ENCODE measurements at places on chromosomes 5 and 9.
A peak's percentile ranks its signal among the peaks of the same experiment; 100 is the strongest.

DNA sequence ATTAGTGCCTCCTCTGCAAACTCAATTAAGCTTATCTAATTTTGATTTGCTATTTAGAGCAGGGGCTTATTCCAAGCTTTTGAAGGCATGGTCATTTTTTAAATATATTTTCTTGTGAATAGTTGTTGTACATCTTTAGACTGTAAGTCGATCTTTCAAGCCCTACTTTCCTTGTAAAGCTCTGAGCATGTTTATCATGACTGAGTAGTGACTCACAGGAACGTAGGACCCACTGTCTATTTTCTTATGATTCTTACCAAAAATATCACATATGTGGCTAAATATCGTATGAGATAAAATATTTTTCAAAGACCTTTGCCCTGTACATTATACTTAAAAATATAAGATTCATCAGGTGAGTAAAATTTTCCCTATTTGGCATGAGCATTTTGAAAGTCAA lies 440.4 kb upstream of the GRIN3A start:
- DNase-seq = no peak

- DNase-seq = no peak
Observed at GRCh38 chr9:36914212-36914577, 119.9 kb downstream of the PAX5 start.

- DNase-seq = no peak
Observed at GRCh38 chr5:138975098-138975847, 100.1 kb upstream of the LRRTM2 start.

- no peak for DNase-seq
Observed at GRCh38 chr5:862367-863243, 11.8 kb upstream of the ZDHHC11 start.

DNA sequence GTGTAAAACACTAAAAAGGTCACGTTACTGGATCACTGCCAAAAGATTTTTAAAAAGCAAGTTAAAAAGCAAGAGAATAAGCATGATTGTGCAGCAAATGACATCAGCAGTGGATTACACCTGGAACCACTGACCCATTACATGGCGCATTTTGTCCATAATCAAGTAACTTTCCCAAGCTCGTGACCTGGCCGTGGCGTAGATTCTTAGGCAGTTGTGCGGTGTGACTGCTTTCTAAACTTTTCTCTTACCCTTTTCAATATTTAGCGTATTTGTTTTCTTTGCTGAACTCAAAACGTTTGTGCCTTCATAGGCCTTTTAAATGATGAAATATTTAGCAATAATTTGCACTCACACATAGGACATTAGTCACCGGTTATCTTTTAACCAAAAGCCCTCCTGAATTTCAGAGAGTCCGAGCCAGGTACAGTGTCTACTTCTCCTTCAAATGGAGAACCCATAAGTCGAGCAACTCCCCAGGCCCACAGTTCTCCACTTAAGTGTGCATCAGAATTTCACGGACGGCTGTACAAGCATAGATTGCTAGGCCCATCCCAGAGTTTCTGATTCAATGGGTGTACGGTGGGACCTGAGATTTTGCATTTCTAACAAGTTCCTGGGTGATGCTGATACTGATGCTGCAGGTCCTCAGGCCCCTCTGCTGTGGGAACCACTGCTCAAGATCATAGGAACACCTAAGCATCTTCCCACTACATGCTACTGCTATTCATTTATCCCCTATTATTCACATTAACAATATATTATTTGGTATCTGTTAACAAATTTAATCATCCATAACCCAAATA lies 144.4 kb downstream of the GLIS3 start:
- no peak for DNase-seq

GRCh38 chr9:131410044-131410491 lies 16.2 kb downstream of the PRRC2B start:
- peak; percentile 52 for DNase-seq

DNA sequence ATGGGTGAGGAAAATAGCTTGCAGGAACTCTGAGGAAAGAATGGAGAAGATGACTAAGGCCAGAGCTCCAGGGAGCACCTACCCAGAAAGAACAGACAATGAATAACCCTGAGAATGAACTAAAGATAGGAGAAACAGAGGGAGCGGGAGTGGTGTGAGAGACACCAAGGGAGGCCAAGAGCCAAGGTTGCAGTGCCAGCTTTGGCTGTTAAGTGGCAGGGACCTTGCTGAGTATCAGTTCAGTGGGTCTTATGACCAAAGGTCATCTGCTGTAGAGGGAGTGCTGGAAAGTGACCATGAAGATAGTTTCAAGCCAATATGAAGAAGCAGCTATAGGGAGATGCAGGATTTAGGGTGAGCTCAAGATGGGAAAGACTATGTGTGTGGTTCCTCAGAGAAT lies 16.7 kb downstream of the P4HA2 start:
- DNase-seq = no peak

DNA sequence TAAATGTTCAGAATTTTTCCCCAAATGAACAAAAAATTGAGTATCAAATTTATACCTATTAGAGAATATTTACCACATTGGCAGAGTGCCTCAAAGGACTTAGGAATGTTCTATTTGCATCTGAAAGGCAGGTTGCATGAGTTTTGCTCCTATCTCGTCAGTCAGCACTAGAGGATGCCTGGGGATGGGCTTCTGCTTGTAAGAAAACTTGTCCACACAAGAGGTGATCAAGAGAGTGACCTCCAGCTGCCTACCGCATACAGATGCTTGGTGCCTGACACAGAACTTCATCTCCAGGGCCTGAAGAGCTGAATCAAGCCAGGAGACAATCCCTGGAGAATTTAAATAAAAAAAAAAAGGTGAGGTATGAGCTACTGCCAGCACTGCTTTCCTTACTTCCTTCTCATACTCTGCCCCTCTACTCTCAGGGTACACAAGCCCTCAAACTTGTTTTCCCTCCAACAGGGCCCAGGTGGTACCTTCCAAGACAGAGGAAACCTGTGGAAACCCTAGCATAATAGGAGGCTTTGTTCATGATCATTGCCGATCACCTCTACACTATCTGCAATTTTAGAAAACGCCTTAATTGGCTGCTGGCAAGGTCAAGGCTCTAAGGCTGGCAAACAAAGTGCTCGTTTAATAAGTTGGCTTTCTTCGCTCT lies 166.6 kb downstream of the ELAVL2 start:
- no peak for DNase-seq

DNA sequence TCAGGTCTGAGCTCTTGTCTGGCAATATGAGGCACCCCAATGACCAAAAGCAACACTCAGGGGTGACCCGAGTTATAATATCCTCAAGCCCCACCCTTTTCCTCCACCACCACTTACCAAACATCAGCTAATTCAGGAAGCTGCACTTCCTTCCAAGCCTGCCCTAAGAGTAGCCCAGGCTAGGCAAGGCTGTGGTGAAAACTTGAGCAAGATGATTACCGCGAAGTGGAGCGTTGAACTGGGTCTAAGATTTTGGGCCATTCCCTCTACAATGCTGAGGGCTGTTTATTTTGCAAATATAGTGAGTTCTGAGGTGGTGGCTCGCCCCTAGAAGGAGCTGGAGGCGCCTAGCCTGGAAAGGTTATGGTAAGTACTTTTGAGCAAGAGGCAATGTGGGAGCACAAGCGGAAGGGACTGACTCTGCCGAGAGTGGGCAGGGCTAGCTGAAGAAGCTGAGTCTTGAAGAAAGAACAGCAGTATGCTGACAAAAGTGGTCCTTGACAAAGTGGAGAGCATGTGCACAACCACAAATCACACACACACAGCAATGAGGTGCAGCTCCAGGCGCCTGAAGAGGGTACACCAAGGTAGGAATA lies at the start of gene HK3:
HK3 (minus strand) TSS at position 51 of the 596 bp plus-strand sequence. CDS start 3,187 bp downstream, outside the sequence.
- DNase-seq = peak; percentile 41

GRCh38 chr5:87741881-87742280 lies 329.2 kb upstream of the CCNH start:
- DNase-seq = no peak

DNA sequence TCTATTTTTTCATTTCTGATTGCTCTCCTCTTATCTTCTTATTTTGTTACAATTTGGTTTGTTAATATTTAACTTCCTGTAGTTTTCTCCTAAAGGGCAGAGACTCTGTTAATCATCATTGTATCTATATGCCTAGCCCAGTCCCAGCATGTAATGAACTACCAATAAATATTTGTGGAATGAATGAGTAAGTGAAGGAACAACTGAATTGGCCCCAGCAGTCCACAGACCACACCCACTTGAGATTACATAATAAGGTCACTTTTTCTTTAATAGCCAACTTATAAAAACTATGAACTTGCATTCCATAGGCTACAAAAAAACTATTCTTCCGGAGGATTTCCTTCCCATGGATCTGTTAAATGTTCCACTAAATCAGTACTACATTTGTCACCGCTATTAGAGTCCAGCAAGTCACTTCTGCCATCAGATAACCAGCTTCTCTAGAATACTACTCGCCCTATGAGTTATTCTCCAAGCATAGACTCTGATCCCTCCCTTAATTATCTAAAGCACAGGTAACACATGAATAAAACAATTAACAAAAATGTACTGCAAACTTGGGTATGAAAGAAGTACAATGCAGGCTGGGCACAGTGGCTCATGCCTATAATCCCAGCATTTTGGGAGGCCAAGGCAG lies 27.5 kb upstream of the TNPO1 start:
- no peak for DNase-seq

GRCh38 chr5:156883316-156883875 lies 33.3 kb downstream of the PPP1R2B start:
- DNase-seq = no peak

- no peak for DNase-seq
Observed at GRCh38 chr5:132479111-132479951, 11.2 kb downstream of the IRF1 start.

DNA sequence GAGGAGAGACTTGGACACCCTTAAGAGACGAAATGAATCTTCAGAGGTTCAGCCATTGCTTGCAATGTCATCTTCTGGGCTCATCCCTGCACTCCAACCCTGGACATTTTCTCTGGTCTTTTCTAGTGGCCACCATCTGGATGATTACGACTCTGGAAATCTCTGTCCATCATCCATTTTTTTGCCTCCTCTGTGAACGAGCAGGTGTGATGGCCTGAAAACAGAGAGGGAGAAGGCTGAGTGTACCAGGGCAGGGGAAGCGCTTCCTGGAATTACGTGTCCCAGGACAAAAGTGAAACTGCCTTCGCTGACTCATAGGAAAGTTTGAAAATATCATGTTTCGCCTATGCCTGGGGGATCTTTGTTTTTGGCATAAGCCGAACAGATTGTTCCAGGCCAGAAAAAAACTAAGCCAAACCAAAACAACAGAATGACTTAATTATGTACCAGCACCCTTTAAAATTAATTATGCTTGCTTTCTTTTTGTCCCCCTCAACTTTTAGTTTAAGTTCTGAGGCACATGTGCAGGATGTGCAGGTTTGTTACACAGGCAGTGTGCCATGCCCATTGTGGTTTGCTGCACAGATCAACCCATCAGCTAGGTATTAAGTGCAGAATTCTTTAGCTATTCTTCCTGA lies 31.9 kb downstream of the ANKRD33B start:
- DNase-seq = no peak

- no peak for DNase-seq
Observed at GRCh38 chr5:124880903-124881697, 134.7 kb upstream of the ZNF608 start.

GRCh38 chr5:178461004-178461730 lies 129.0 kb downstream of the COL23A1 start:
- no peak for DNase-seq

- no peak for DNase-seq
Observed at GRCh38 chr9:696332-697323, 144.9 kb upstream of the DMRT1 start.

- no peak for DNase-seq
Observed at GRCh38 chr9:80555782-80556325, 984.1 kb downstream of the TLE4 start.

DNA sequence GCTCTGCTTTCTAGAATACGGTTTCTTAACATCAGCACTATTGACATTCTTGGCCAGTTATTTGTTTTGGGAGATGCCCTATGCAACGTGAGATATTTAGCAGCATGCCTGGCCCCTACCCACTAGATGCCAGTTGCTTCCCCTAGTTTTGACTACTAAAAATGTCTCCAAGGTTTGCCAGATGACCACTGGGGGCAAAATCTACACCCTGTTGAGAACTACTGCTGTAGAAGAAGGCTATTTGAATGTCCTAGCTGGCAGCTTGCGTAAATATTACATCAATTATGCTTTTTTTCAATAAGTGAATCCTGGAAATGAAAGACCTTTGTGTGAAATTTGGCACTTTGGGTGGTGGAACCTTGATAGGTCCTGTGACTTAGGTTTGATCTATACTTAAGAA lies 5.0 kb downstream of the NCBP1 start:
- DNase-seq = no peak

GRCh38 chr5:54883374-54884194 lies 101.8 kb downstream of the ESM1 start:
- DNase-seq = no peak

DNA sequence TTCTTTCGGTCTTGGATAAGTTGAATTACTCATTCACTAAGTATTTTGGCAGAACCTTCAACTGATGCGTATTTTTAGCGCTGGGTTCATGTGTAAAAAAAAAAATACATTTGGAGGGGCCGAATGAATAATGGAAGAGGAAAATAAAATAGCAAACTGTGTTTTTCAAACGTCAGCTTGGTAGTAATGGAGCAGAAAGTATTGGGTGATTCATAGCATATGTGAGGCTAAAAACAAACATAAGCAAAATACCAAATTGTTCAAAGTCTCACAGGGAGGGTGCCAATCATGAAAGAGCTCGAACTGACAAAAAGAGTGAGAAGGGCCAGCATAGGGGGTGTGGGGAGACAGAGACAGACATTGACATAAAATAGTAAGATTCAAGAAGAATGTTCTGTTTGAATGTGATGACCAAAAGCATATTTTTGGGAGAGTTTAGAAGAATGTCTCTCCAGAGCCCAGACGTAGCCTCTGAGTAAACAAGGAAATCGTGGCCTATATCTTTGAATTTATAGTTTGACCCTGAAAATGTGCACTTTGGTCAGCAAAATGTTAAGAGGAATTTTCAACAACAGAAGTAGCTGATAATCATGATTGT lies 174.9 kb upstream of the HMHB1 start:
- DNase-seq = no peak

GRCh38 chr5:75185763-75186162 lies 50.9 kb downstream of the ANKRD31 start:
- no peak for DNase-seq

DNA sequence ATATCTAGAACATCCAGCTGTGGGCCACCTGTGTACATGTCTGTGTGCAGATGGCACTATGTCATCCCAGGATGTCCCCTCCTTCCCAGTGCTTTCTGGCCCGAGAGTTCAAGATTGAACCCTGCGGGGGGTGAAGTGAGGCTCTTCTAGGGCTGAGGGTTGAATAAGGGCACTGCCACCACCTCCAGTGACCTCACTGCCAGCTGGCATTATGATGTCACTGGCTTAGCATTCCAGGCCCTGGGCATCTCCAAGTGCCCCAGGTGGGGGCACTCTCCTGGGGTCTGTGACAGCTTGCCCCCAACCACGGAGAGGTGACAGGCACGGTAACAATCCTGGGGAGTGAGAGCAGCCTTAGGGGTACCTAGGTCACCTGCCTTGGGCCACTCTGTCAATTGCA lies 27.1 kb downstream of the CXXC5 start:
- no peak for DNase-seq

GRCh38 chr9:73845539-73845938 lies 651.6 kb upstream of the RORB start:
- DNase-seq = no peak

Measured in SIG-M5 (cell line).